ENCODE measurements at places on chromosomes 16 and 17.
A peak's percentile ranks its signal among the peaks of the same experiment; 100 is the strongest.

- DNase-seq = no peak
These were observed 177.2 kb downstream of the TMEM132E start for GRCh38 chr17:34756637-34757021.

GRCh38 chr16:14132696-14133048 is 61.6 kb downstream of the MRTFB start:
- no peak for DNase-seq

GRCh38 chr17:6528557-6528956 is 27.8 kb downstream of the PITPNM3 start:
- no peak for DNase-seq

GRCh38 chr17:41895617-41896016 is 23.1 kb downstream of the ACLY start:
- DNase-seq = no peak

DNA sequence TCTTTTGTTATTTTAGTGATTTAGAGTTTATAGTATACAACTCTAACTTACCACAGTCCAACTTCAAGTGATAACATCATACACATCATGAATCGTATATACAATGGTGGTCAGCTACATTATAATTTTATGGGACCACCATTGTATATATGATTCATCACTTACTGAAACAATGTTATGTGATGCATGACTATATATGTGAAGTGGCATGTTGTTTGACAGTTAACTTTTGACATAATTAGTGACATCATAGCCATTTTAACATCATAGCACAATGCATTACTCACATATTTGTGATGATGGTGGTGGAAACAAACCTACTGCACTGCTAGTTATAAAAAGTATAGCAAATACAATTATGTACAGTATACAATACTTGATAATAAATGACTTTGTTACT is 21.9 kb downstream of the DYNLL2 start:
- no peak for DNase-seq

DNA sequence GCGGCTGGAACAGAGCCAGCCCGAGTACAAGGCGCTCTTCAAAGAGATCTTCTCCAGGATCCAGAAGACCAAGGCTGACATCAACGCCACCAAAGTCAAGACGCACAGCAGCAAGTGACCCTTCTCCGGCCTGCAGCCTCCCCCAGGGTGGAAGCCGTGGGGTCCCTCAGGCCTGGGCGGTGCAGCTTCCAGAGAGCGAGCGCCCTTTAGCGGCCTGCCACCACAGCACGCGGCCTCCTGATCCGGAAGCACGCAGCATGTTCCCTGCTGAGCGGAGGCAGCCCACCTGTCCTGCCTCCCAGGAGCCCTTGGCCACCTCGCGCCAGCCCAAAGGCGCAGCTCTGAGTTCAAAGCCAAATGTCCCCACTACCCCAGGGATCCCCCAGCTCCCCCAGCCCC is 8.5 kb upstream of the MRPL58 start:
- DNase-seq = no peak

GRCh38 chr16:48361012-48361411 is 24.2 kb downstream of the SIAH1 start:
- no peak for DNase-seq

- DNase-seq = no peak
These were observed 38.8 kb downstream of the RAI1 start for GRCh38 chr17:17719966-17720543.

DNA sequence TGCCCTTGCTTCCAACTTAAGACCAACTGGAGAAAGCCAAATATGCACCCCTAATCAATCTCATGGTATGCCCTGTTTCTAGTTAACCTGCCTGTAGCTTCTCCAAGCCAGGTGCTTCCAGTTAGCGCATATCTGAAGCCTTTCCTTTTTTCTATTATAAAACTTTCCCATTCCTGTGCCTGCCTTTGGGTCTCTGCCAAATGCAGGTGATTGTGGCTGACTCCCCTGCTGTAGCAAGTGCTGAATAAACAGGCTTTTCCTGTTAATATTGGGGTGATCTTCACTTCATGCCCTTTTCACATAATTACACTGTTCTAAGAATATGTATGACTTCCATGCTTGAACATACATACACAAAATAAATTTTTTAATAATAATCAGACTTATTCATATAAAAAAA is 207.4 kb downstream of the TANC2 start:
- DNase-seq = no peak

GRCh38 chr17:61161615-61162134 is 238.0 kb upstream of the TBX2 start:
- no peak for DNase-seq

DNA sequence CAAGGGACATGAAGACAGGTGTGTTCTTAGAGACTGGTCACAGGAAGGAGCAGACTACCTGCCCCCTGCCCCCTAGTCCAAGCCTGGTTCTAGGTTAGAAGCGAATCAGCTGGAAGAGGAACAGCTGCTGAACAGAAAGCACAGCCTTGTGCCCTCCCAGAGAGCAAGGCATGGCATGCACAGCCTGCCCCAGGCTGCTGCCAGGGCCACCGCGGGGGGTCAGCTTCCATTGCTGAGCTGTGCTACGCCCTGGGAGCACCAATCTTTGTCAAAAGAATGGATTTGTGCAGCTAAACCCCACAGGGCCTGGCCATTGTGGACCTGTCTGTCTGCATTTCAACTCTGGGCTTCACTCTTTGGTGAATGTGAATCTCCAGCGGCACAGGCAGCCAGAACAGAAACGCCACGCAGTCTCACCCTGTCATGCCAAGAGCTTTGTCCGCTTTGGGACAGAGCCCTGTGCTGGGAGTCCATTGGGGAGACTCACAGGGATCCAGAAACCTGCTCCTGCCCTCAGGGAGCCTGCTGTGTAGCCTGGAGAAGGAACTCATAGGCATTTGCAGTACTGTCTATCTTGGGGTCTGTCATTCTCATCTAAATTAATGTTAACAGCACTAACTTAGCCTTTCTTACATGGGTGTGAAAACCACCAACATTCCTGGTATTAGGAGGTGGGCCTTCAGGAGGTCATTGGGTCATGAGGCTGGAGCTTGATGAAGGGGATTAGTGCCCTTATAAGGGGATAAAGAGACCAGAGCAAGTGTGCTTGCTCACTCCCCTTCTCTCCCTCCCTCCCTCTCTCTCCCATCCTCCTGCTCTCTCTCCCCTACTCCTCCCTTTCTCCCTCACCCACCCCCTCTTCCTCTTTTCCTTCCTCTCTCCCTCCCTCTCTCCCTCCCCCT is 25.6 kb upstream of the CDRT4 start:
- no peak for DNase-seq

GRCh38 chr17:75365009-75365930 is 40.2 kb downstream of the GRB2 start:
- DNase-seq = no peak

DNA sequence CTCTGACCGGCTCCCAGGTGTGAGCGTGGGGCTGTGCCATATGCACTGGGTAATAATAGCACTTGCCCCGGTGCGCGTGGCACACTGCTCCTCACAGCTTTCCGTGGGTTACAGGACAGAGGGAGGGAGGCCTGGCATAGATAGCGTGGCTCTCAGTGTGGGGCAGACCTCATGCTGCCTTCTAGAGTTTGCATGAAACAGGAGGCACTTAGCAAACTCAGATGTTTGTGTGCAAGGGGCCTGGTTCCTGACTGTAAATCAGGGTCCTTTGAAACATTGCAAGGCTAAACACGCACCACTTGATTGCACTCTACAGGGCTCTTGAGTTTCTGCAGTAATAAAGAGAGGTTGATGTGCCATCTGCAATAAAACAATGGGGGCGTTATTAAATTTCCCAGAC is 101.7 kb downstream of the RPTOR start:
- no peak for DNase-seq

GRCh38 chr16:50862818-50863643 is 121.1 kb downstream of the CYLD start:
- no peak for DNase-seq

DNA sequence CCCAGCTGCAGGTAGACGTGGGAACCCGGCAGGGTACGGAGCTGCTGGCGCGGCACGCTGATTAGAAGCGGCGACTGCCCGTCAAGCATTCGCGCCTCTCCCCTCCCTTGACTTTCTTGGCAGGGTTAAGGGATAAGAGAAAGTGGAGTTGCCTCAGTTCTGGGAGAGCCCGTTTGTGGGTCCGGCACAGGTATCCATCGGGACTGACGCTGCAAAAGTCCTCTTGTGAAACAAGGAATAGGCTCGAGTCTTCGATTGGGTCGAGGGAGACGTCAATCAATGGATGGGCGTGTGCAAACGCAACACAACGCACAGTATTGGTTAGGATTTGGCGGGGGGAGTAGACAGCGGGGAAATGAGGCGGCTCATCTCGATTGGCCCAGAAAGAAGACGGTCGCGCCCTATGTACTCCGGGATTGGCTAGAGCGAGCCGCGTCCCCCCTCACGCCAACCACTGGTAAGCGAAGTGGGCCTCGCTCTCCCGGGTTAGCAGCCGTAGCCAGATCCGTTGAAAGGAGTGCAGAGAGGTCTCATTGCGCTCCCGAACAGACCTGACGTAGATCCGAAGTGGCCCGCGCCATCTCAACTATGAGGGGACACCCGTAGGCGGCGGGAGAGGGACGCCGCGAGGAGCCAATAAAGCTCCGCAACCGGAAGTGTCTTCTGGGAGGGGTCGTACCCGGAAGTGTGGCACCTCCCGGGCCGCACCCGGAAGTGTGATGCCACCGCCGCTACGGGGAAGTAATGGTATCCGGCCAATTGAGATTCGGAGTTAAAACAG is at the start of gene MON1B:
TSS of gene MON1B (plus strand) at position 713 of the 781 bp plus-strand sequence. CDS start 296 bp downstream, outside the sequence.
- peak; percentile 84 for DNase-seq

DNA sequence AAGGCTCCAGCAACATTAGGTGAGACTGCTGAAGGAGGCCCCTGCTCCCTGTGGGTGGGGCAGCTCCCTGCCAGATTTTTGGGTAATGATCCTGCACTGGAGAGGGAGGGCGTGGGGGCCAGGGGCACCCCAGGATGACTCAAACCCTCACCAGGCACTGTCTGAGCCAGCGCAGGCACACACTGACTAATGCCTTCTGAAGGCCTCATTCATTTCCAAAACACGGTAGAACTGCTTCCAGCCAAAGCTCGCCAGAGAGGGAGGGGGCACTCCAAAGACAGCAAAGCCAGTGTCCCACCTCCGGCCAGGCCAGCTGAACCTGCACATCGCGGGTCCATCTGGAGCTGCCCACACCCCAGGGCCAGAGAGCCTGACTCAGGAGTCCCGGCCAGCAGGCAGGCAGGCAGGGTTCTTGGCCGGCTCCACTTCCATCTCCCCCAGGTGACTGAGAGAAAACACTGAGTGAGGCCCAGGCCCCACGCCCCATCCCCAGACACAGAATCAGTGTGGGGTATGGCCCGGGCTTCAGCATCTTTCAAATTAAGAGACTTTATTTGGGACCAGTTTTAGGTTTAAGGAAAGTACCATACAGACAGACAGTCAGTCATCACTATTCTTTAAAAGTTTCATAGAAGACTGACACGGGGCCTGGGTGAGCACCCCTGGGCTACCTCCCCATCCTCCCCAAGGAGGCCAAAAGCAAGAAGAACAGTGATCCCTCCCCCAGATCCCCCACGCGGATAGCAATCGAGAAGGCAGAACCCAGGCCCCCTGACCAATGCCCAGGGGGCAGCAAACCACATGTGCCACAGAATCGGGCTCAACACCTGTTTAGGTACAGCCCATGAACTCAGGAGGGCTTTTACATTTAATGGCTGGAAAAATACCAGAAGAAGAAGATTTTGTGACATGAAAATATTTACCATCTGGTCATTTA is 2.3 kb downstream of the PIEZO1 start:
- no peak for DNase-seq

GRCh38 chr16:76193906-76194615 is 83.1 kb upstream of the CNTNAP4 start:
- no peak for DNase-seq

- no peak for DNase-seq
These were observed 33.8 kb downstream of the PIPOX start for GRCh38 chr17:29076722-29077121.

- no peak for DNase-seq
These were observed 54.4 kb downstream of the TAOK1 start for GRCh38 chr17:29444589-29444988.

- no peak for DNase-seq
These were observed 226.7 kb upstream of the ELAC2 start for GRCh38 chr17:13244513-13244912.

DNA sequence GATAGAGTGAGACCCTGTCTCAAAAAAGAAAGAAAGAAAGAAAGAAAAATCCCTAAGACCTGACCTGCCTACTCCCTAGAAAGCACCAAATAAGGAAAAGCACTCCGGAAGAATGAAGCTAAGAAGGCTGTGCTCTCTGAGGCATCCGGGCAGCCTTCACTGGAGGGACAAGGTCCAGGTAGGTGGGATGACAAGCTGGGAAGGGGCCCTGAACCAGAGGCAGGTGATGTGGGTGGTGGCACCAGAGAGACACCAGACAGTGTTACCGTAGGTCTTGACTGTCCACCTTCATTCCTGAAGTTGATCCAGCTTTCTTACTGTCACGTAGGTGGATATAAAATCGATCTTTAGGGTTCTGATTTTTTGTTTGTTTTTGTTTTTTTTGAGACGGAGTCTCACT is 26.3 kb downstream of the SMTNL2 start:
- no peak for DNase-seq

DNA sequence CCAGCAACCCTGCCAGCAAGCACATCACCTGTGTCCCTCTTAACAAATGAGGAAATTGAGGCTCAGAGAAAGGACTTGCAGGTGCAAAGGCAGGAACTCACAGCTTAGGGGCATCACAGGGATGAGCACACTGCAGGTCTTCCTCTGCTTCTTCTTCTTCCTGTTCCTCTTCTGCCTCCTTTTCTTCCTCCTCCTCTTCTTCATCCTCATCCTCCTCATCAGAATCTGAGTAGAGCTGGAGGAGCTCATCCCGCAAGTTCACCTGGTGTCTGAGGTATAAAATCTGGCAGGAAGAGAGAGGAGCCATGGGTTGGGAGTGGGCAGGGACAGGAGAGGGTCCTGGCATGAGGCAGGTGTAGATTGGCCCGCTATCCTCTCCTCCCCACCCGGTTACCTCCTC is 2.6 kb downstream of the HAP1 start:
- DNase-seq = no peak

GRCh38 chr16:83187405-83187804 is 560.6 kb downstream of the CDH13 start:
- DNase-seq = no peak

DNA sequence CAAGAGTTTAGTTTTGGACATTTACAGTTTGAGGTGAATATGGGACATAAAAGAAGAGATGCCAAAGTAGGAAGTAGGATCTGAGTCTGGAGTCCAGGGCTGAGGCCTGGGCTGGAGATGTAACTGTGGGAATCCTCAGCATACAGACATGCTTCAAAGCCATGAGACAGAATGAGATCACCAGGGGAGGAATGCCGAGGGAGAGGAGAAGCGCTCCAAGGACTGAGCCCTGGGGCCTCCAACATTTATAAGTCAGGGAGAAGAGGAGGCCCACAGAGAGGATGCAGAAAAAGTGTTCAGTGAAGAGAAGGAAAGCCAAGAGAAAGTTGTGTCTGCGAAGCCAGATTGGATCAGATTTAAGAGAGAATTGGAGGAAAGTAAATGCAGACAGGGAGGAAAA is 277.5 kb upstream of the MYOCD start:
- DNase-seq = no peak
